ENCODE measurements at places on chromosomes 6 and 20. TPM values are rescaled to one million over a fixed set of nuclear protein-coding genes. Genes with fewer than 3 reads are reported as not detected.

The ADTRP gene
- 3.1 TPM for polyA plus RNA-seq

GRCh38 chr6:1560281-1561058 is 49.2 kb upstream of the FOXC1 start:
- DNase-seq, result no peak

The SCRT2 gene
- 0.05 TPM for polyA plus RNA-seq

The BPIFB1 gene
- polyA plus RNA-seq, result not detected

- DNase-seq, result no peak
Measured at GRCh38 chr20:54714817-54715216, 239.4 kb downstream of the DOK5 start.

GRCh38 chr6:56366141-56366852 is 118.9 kb upstream of the COL21A1 start:
- no peak for DNase-seq

DNA sequence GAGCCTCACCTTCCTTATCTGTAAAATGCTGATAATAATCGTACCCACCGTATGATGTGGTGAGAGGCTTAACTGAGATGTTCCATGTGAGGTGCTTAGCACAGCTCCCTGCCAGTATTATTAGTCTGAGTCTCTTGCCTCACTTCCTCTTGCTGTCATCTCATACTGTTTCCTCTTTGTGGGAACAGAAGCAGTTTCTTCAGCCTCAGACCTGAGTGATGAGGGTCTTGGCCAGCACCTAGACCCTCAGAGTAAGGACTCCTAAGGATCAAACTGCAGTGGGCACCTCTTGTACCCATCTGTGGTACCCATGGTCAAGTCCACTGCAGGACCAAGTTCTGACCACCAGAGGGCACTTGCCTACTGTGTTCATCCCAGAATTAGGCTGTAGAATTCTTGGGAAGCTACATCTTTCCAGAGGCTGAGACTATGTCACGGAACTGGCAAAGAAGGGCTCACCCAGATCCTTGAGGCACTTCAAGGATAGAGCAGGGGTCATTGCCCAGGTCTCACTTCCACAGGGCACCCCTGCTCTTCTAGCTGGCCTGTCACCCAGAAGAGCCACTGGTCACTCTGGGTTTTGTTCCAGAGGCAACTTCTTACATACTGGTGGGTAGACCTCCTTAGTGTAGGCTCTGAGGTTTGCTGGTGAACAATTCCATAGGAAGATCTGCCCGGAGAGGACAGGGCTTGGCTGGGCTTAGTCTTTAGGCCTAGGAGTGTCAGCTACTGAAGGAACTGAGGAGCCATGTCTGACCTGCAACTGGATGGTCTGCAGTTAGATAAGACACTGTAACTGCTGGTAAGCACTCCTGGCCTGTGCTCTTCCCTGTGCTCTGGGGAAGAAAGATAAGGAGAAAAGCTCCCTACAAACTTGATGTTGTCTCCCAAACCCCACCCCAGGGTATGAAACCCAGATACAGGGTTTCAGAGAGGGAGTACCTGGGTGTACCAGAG is 20.6 kb upstream of the SGK2 start:
- DNase-seq, result peak; percentile 38

GRCh38 chr6:67450641-67451040 is 1184.4 kb upstream of the ADGRB3 start:
- no peak for DNase-seq

The RAB32 gene
- polyA plus RNA-seq, result 28.0 TPM

- no peak for DNase-seq
Measured at GRCh38 chr6:166925141-166925996, 31.0 kb downstream of the RNASET2 start.

GRCh38 chr6:27770724-27771123 is 141.5 kb downstream of the OR2B2 start:
- no peak for DNase-seq

The DOK5 gene
- 9.1 TPM for polyA plus RNA-seq

The CENPW gene
- 20.1 TPM for polyA plus RNA-seq

The SLC13A3 gene
- 10.2 TPM for polyA plus RNA-seq

The RFX6 gene
- 0.03 TPM for polyA plus RNA-seq

GRCh38 chr6:149925253-149925973 is 2.5 kb upstream of the RAET1G start:
- no peak for DNase-seq

The FNDC11 gene
- polyA plus RNA-seq, result 0.90 TPM

DNA sequence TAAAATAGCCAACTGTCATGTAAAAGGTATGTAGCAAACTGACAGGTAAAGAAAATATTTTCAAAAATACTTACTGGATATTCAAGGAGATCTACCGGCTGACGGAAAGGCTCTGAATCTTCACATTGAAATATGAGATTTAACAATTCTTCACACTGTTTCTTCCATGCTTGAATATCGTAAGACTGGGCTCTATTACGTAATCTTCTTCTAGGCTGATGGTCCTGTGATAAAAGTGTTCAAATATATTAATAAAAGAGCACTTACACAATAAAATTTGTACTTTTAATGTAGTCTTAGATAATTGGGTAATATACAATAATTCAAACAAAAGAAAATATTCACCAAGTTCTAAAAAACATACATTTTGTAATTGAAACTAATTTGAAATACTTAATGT is 87.4 kb downstream of the IRAK1BP1 start:
- DNase-seq, result no peak

The DEFB124 gene
- polyA plus RNA-seq, result not detected

- no peak for DNase-seq
Measured at GRCh38 chr20:61819921-61820825, 245.5 kb downstream of the TAF4 start.

The TGM3 gene
- polyA plus RNA-seq, result 1.1 TPM

DNA sequence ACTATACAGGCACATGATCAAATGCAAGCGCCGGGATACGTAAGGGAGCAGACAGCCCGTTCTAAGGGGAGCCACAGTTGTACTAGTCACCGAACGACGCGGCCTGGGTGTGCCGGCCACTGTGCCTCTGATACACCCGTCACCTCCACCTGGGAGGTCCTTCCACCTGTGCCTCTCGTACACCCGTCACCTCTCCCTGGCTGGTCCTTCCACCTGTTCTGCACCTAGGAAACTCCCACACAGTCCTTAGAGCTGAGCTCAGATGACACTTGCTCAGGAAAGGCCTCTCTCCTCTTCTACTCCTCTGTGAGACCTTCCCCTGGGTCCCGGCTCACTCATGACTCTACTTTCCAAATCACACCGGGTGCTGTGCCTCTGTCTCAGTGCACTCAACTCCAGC is 245.0 kb downstream of the TTLL2 start:
- no peak for DNase-seq

DNA sequence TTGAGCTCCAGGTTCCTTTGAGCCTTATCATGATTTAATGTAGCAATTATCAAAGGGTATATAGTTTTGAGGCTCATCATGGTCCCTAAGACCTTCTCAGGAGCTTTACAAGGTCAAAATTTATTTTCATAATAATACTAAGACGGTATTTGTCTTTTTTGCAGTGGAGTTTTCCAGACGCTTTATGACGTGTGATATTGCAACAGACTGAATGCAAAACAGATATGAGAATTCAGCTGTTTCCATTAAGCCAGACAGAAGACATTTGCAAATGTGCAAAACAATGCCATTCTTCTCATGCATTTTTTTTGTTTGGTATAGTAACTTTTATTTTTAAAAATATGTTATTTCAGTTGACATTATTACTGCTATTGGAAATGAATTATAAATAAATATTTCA is 24.7 kb upstream of the CNKSR3 start:
- no peak for DNase-seq

The CSTF1 gene
- polyA plus RNA-seq, result 37.2 TPM

All from right renal pelvis (tissue), 4 donors.